Left cardiac atrium (tissue), 4 donors: ENCODE measurements at places on chromosomes 12 and 14. TPM values are rescaled to one million over a fixed set of nuclear protein-coding genes. Genes with fewer than 3 reads are reported as not detected.

Gene OVCH1
- total RNA-seq = 0.29 TPM

Gene SLC48A1
- 22.1 TPM for total RNA-seq

Gene SCNN1A
- total RNA-seq = 3.5 TPM

Gene MANSC4
- not detected for total RNA-seq

Gene GALNT6
- 4.4 TPM for total RNA-seq
